ENCODE measurements at places on chromosomes 13 and 19.

DNA sequence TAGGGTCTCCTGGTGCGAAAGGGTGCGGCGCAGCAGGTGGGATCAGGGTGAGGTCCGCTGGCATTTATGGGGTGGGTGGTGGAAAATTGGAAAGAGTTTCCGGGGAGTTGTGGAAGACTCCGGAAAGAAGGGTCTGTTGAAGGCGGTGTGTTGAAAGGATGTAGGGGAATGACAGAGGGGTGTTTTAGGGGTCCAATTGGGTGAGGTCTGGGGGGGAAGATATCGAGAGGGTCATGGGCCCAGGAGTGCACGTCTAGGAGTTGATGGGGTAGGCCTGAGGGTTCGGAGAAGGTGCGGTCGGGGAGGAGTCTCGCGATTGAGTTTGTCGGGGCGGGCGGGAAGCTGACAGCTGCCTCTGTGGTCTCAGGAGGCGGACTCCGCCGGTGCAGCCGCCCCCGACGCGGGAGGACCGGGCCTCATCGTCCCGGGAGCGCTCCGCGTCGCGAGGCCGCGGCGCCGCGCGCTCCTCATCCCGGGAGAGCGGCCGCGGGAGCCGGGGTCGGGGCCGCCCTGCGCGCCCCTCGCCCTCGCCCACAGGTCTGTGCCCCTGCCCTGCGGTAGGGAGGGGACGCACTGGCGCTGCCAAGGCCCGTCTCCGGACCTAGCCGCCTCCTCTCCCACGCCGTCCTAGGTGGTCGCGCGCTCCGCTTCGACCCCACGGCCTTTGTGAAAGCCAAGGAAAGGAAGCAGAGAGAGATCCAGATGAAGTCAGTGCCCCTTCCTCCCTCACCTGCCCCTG lies 7.0 kb downstream of the PGLYRP1 start:
- DNase-seq, result no peak

- DNase-seq, result no peak
Observed at GRCh38 chr13:96089749-96090239, at the start of gene HS6ST3. HS6ST3 (plus strand) TSS chr13:96090107.

DNA sequence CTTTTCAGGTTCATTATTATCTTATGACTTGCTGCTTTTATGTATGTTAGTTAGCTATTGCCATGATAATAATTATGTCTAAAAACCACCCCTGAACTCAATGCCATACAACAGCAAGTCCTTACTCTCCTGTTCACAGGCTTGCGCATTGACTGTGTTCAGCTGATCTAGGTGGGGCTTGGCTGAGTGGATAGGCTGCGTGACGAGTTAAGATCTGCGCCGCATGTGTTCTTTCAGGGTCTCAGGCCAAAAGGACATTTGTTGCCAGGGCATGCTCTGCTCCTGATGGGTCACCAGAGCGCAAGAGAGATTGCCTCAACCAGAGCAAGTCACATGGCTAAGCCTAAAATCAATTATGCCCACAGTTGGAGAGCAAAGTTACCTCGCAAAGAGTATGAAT lies 859 bp downstream of the ZNF568 start:
- DNase-seq, result no peak

DNA sequence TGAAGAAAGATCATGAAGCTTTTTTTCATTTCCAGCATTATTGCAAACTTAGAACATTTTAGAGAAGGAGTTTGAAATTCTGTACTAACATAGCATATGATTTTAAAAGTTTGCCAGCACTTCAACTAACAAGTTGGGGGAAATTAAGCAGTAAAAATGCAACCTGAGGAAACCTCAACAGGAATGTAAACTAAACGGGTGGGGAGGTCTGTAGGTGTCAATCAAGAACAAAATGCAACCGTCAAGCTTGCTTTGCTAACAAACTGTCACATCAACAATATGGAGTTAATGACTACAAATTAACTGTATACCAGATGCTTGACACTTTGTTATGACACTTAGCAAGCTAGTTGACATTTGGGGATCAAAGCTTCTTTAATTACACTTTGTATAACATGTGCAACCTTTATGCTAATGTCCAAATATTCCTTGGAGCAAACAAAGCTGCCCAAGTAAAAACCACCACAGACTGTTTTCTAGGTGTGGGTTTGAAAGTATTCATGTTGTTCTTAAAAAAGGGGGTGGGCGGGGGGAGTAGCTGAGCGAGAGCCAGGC lies 52.1 kb downstream of the DACH1 start:
- no peak for DNase-seq

GRCh38 chr13:92716749-92717148 lies 509.9 kb upstream of the GPC6 start:
- no peak for DNase-seq

DNA sequence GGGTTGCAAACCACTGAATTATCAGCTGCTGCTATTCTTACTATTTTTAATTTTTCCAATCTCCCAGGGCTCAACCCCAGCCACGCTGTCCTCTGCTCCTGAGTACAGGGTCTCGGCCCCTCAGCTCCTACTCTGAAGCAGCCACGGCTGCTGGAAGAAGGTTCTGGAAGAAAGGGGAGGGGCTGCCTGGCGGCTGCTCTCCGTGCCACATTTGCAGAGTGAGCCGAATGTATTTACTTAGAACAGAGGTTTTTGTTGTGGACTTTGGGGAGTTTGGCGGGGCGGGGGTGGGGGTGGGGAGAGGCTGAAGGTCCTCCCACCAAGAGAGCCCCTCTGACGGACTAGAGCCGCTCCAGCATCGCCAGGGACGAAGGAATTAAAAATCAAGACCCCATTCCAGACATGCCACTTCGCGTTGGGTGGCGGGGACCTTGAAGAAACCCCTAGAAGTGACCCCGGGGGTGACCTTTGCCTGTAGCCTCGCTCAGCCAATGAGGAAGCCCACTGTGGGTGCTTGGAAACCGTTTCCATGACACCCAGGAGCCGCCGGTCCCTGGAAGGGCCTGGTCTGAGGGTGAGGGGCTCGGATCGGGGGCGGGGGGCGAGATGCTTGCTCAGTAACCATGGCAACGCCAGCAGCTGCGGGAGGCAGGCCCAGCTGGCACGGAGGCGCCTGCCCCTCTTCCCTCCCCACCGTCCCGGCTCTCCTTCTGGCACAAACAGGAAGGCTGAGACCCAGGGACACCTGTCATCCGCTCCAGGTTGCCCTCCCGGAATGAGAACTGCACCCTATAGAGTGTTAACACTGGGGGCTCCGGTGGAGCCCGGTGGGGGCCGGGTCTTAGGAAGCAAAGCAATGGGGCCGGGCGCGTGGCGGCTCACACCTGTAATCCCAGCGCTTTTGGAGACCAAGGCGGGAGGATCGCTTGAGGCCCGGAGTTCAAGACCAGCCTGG lies 54.2 kb upstream of the PTPRS start:
- no peak for DNase-seq

GRCh38 chr13:80716610-80717081 lies 375.7 kb upstream of the SPRY2 start:
- peak; percentile 47 for DNase-seq

- DNase-seq, result no peak
Observed at GRCh38 chr13:37143911-37144310, 38.4 kb upstream of the CSNK1A1L start.

- DNase-seq, result no peak
Observed at GRCh38 chr13:83765796-83766195, 116.5 kb downstream of the SLITRK1 start.

- DNase-seq, result no peak
Observed at GRCh38 chr13:20547479-20547908, 19.5 kb upstream of the IFT88 start.

- DNase-seq, result no peak
Observed at GRCh38 chr13:97653443-97654140, 219.6 kb downstream of the RAP2A start.

- DNase-seq, result peak; percentile 80
Observed at GRCh38 chr13:108269601-108270328, at the start of gene TNFSF13B. TNFSF13B (plus strand) TSS chr13:108269718; CDS start chr13:108269896, 178 bp downstream.

DNA sequence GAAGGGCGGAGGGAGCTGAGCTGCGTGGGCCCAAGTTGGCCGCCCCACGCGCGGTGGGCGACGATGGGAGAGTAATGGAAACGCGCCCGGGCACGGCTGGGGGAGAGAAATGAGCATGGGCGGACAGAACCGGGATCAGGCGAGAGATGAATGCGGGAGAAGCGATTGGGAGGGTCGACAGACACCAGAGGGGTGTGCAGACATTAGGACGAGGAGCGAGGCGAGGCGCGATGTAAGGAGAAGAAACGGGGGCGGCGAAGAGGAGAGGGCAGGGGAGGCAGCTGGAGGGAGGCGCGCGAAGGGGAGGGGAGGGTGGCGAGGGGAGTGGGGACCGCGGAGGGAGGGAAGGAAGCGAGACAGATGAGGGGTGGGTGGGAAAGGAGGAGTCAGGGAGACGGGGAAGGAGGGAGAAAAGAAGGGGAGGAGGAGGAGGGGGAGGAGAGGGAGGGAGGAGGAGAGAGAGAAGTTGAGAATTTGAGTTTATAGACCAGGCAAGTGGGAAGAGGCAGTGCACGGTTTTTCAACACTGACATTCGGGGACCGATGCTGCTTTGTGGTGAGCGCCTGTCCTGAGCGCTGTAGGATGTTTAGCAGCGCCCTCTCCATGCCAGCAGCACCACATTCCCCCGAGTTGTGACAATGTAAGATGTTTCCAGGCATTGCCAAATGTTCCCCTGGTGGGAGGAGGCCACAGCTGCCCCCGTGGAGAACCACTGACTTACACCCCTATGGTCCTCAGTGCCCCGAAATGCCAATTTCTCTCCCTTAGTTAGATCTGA lies at the start of gene SHISA7:
TSS of gene SHISA7 (minus strand) at position 256 of the 779 bp plus-strand sequence. CDS start 437 bp downstream, outside the sequence.
- no peak for DNase-seq

- no peak for DNase-seq
Observed at GRCh38 chr13:112062072-112062567, 4.8 kb upstream of the SOX1 start.

DNA sequence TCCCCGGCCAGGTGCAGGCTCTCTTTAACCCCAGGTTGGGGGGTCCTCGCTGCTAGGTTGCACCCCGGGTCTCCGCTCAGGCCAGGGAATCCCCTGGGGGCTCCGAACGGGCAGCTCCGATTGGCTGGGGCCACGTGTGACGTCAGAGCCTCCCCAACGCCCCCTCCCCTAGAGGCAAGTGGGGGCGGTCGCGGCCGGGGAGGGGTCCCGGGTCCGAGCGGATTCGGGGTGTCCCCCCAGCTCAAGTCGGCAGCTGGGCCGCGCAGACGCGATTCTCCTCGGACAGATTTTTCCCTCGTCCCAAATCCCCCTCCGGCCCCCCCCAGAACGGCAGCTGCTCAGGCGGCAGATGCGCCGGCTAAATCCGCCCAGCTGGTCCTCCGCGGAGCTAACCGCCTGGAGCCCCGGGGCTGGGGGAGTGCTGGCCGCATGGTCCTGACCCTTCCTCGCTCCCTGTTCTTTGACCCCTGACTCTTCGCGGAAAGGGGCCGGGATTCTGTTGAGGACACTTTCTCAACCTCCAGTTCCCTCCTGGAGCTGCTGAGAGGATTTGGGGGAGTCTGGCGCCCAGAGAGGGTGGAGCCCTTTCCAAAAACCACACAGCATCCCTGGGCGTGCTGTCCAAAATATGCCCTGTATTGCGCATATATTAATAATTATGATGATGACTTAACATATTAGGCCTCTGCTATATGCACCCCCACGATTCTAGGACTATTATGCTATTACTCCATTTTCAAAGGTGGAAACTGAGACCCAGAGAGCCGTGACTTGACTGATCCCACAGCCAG lies 25.4 kb upstream of the SEMA6B start:
- DNase-seq, result no peak

GRCh38 chr13:38308736-38309135 lies 40.9 kb upstream of the UFM1 start:
- DNase-seq, result no peak

GRCh38 chr13:35164324-35164932 lies 222.4 kb downstream of the NBEA start:
- no peak for DNase-seq

- DNase-seq, result no peak
Observed at GRCh38 chr19:10523135-10523636, 5.9 kb upstream of the S1PR5 start.

- DNase-seq, result no peak
Observed at GRCh38 chr13:77637588-77637987, 59.9 kb upstream of the SLAIN1 start.

DNA sequence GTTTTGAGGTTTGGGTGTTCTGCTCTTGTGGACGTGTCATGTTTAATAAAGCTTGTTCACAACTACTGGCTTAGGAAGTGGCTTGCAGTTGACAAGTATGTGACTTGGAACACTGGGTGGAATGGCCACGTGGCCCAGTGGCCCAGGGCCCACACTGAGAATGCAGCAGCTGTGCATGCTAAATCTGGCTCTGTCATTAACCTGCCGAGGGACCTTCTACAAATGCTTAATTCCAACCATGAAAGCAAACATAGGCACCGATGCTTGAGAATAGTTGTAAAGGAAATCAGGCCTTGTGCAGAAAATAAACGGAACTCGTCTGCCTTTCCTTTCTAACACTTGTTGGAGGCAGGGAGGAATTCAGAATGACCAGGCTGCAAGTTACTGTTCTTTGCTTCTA lies 11.6 kb upstream of the CLDN10 start:
- DNase-seq, result no peak
